ENCODE measurements at places on chromosomes 13 and 19. TPM values are rescaled to one million over a fixed set of nuclear protein-coding genes. Genes with fewer than 3 reads are reported as not detected.

CYP2S1 gene
- 0.27 TPM for total RNA-seq

- DNase-seq = no peak
Observed at GRCh38 chr19:40304306-40304705, 19.2 kb upstream of the AKT2 start.

DNA sequence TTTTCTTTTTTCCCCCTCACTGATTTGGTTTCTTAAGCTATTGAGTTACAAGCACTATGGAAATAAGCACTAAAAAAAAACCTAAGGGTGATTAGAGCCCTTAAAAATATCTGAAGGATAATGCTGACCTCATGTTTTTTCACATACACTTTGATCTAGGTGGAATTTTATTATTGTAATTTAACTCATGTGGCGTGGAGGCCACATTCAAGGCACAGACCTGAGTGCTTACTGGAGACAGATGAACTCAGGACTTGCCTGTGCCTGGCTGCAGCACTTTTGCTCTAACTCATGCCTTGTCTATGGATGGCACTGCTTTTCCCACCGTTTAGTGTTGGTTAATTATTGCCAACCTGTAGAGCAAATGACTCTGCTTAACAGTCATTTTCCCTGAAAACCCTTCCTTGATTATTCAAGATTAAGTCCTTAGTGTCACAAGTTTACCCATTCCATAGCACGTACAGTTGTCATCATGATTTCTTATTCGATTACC is 541.4 kb downstream of the GPC6 start:
- DNase-seq = no peak

RFPL4A gene
- total RNA-seq = not detected

SIGLEC9 gene
- 1.6 TPM for total RNA-seq

DNA sequence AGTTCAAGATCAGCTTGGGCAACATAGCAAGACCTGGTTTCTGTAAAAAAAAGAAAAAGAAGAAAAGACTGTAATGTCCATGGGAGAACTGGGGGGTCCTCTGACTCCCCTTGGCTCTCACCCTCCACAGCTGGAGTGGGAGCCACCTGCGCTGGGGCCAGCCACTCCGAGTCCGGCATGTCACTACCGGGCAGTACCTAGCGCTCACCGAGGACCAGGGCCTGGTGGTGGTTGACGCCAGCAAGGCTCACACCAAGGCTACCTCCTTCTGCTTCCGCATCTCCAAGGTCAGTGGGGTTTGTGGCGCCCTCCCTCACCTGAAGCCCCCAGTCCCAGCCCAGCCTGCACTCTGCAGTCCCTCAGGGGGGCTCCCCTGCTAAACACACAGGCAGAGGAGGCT is 14.7 kb downstream of the RYR1 start:
- DNase-seq = no peak

DNA sequence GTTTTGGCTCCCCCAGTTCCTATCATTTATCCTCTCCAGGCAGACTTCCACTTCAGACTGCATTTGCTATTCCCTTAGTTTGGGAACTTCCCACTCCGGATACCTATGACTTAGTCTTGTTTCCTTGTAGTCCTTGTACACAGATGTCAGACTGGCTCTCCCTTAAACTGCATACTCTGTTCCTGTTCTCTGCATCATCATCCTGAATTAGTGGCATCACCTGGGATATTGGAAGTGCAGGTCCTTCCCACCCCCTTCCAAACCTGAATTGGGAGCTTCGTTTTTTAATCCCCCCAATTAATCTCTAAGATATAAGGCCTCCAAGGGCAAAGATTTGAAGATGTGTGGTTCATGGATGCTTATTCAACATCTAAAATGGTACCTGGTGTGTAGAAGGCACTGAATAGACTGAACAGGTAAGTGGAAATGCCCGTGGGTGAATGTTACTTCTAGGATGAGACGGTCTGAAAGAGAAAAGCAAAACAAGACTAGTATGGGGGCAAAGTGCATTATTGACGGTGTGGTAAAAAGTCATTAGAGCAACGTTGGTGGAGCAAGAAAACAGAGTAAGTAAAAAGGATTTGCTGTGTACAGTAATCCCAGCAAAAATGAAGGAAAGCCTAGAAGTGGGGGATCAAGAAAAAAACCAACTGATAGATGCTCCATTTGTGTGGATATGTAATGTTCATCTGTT is 9.6 kb downstream of the MIR17HG start:
- no peak for DNase-seq

DNA sequence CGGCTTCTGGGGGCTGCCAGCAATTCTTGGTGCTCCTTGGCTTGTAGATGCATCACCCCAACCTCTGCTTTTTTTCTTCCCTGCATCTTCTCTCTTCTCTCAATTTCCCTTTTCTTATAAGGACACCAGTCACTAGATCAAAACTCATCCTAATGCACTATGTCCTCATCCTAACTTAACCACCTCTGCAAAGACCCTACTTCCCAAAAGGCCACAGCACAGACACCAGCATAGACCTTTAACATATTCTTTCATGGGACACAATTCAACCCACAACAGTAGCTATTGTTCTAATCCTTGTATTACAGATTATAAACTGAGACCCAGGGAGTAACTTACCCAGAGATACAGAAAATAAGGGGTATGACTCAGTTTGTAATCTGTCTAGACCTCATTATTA is 47.0 kb downstream of the RUBCNL start:
- no peak for DNase-seq

RFX1 gene
- total RNA-seq = 11.4 TPM

DNA sequence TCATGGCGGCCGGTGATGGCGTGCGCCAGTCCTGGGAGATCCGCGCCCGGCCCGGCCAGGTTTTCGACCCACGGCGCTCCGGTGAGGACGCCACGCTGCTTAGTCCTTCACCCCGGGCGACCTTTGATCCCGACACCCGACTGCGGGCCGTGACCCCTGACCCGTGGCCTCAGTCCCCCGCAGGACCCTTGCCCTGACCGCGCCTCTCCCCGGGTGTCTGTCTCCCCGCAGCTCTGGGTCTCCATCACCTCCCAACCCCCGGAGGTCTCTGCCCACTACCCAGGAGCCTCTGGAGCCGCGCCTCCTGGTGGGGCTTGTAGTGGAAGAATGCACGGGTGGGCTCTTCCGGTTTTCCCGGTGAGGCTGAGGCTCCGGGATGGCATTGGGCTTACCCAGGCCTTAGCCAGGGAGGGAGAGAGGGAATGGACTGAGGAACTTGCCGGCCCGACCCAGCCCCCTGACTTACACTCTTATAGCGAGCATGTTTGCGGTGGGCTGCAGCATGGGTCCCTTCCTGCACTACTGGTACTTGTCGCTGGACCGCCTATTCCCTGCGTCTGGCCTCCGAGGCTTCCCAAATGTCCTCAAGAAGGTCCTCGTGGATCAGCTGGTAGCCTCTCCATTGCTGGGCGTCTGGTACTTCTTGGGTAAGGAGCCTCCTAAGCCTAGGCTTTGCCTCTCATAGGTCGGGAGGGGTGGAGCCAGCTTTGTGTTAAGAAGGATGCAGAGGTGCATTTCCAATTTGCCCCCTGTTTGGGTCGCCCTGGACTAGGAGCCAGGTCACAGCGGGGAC is 566 bp downstream of the MPV17L2 start:
- DNase-seq = no peak

ZNF844 gene
- 4.0 TPM for total RNA-seq
